Vein endothelial cell (primary cell): ENCODE measurements at places on chromosomes 12 and 14. TPM values are rescaled to one million over a fixed set of nuclear protein-coding genes. Genes with fewer than 3 reads are reported as not detected.

MUCL1 gene
- total RNA-seq = not detected in 2 replicates

MYO1H gene
- total RNA-seq = not detected in 2 replicates

MORN3 gene
- total RNA-seq = 0.65 and 0.67 TPM in 2 replicates

IL23A gene
- total RNA-seq = 0.76 TPM in 1 of 2 replicates, not detected in the other

P2RX7 gene
- total RNA-seq = 3.6 and 3.8 TPM in 2 replicates

DENND5B gene
- total RNA-seq = 16.5 and 20.6 TPM in 2 replicates

LRP10 gene
- total RNA-seq = 116 and 127 TPM in 2 replicates

CCDC196 gene
- total RNA-seq = not detected in 2 replicates

ARID2 gene
- 25.5 and 26.3 TPM in 2 replicates for total RNA-seq

LMO3 gene
- total RNA-seq = under 0.01 TPM in 1 of 2 replicates, not detected in the other

ASPG gene
- total RNA-seq = not detected in 2 replicates

RAD9B gene
- 0.19 and 0.33 TPM in 2 replicates for total RNA-seq

CLEC4E gene
- not detected in 2 replicates for total RNA-seq

OLR1 gene
- not detected in 2 replicates for total RNA-seq
